Stimulated activated CD4-positive, alpha-beta T cell treated with anti-CD3 and anti-CD28 coated beads, TNF-alpha, amount 100 ng/mL, for 4 hours (primary cell): ENCODE measurements at places on chromosomes 4 and X.
A peak's percentile ranks its signal among the peaks of the same experiment; 100 is the strongest.

DNA sequence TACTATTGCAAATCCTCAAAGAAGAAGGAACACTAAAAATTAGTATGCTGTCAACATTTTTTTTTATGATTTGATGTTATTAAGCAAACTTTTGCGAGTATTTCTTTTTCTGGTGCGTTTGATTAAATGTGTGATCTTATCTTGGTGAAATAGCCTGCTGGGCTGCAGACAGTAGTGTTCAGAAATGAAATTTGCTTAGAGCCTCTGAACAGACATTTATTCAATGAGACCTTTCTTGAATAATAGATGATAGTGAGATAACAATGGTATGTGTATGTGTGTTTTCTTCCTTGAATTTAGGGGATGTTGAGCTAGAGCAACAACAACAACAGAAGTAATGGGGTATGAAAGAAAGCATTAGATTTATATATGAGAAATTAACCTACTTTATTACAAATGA is 12.7 kb downstream of the ADGRL3 start:
- no peak for DNase-seq

DNA sequence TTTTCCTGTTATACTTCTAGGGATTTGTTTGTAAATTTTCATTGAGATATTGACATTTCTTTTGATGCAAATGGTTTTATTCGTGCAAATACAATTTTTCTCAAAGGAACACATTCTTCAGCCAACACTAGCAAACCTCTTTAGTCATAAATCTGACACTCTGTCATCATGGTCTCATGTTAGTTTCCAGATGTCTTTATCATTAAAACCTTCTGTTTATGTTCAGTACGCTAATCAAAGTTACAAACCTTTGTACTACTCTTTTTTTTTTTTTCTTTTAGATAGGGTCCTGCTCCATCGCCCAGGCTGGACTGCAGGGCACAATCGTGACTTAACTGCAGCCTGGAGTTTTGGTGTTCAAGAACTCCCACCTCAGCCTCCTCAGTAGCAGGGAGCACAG is 7.1 kb downstream of the SLC25A31 start:
- no peak for DNase-seq

- DNase-seq = no peak
Measured at GRCh38 chrX:153719701-153720100, 4.5 kb downstream of the BCAP31 start.

DNA sequence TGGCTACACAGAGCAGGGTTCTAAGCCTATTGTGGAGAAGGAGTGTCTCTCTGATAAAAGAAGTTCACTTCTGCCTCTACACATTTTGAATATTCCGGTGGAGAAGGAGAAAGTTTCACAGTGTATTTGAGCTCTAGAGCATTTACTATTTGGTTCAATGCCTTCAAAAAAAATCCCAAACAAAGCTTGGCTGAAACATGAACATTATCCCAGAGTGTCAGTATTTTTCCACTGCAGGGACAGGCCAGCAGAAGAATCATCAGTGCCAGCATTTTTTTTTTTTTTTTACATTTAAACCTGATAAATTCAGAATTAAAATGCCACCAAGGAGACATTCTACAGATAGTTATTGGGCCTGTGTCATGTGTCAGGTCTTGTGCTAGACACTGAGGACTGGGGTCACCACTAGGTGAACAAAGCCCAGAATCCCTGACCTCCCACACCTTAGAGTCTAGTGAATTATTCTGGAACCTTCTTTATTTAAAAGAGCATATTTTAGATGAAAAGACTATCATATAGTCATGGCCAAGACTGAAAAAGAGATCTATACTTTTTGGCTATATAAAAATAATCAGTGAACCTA is 48.0 kb upstream of the NAP1L5 start:
- no peak for DNase-seq

GRCh38 chrX:109199726-109200125 is 282.2 kb downstream of the GUCY2F start:
- no peak for DNase-seq

GRCh38 chr4:95165926-95166524 is 382.7 kb downstream of the UNC5C start:
- no peak for DNase-seq

DNA sequence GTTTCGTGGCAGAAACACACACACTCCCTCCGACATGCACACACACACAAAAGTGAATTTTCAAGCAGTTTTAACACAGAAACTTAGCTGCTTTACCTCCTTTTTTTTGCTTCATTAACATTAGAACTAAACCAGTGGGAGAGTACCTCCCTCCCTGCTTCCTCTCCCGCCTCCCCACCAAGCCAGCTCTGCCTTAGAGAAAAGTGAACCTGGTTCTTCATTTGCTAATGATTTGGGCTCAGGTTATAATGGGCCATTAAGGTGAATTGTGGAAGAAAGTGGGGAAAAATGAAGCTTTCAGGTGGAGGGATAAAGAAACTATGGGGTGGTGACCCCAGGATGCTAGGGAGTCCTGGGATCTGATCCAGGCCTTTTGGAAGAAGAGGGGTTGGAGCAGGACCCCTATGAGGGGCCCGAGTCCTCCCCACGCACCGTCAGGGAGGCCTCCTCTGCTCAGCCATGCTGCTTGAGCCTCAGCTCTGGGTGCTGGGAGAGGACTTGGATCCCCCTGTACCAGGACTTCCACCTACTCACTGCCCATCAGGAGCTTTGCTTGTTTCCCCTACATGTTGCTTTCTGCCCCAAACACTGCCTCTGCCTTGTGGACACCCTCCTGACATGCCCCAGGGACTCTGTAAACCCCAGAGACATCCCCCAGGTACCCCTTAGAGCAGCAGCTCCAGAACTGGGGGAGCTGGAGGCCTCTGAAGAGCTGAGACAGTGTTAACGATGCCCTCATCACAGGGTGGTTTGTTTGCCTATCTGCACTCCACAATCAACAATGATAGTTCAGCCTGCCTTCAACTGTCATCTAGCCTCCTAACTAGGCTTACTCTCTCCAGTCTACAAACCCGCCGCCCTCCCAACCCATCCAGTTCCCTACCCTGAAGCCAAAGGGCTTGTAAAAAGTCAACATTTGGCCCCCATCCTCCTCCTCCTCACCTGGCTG is 6.5 kb upstream of the JADE1 start:
- DNase-seq = no peak

GRCh38 chr4:189143263-189143952 is 797.3 kb upstream of the FRG1 start:
- no peak for DNase-seq

- DNase-seq = no peak
Measured at GRCh38 chr4:11732155-11732554, 303.5 kb upstream of the HS3ST1 start.

- DNase-seq = no peak
Measured at GRCh38 chrX:107076158-107076557, 42.5 kb downstream of the RBM41 start.

DNA sequence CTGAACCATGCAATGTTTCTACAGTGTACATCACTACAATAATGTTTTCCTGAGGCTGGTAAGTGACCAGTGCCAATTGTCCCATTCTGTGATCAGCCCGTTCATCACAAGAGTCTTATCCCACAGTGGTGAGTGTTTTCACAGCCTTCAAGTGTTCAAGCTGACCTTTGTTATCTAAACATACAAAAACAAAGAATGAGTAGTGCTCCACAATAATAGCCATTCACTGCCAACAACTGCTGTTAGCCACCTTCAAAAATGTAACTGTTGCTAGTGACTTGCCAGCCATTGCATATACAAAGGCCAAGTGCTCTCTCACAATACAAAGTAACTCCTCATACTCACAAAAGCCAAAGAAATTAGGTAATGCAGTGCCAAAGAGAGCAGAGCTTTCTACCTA is 1084.1 kb downstream of the FAM133A start:
- DNase-seq = no peak

GRCh38 chr4:150332086-150332485 is 249.9 kb upstream of the MAB21L2 start:
- no peak for DNase-seq

- no peak for DNase-seq
Measured at GRCh38 chr4:139658185-139658584, 7.4 kb upstream of the MGST2 start.

GRCh38 chr4:1075225-1075624 is 38.1 kb downstream of the RNF212 start:
- no peak for DNase-seq

DNA sequence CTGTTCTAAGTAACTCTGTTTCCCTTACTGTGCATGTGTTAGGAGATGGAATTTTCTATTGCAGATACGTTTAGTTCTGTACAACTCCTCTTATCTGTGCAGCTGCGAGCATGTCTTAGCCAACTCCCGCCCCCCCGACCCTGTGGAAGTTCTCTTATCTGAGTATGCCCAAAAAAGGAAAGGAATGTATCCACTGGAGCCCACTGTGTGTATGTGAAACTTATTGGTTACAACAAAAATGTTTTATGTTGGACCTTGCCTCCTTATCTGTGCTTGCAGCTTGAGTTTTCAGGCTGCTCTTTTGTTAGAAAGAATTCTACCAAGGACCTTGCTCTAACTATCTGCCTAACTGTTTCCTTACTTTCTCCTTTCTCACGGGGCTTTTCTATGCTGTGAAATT is 24.2 kb upstream of the DCAF8L2 start:
- no peak for DNase-seq

- DNase-seq = no peak
Measured at GRCh38 chr4:152099981-152100378, 339.2 kb upstream of the GATB start.

GRCh38 chr4:156615066-156615531 is 356.5 kb downstream of the PDGFC start:
- no peak for DNase-seq

DNA sequence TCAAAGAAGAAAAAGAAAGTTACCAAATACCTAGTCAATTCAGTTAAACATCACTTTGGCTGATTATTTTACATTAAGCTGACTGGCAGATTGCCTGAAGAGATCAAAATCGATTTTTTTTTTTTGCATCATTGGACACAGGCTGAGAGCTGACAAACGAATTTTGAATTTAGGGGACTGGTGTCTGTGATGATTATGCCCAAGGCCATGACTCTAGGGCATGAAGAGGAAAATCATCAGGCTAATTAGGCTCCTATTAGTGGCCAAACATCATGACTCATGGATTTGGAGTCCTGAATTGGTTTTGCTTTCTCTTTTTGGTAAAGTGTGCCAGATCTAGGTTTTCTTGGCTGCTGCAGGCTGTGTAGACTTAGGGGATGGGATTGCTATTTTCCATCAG is 829.3 kb upstream of the LCORL start:
- no peak for DNase-seq

DNA sequence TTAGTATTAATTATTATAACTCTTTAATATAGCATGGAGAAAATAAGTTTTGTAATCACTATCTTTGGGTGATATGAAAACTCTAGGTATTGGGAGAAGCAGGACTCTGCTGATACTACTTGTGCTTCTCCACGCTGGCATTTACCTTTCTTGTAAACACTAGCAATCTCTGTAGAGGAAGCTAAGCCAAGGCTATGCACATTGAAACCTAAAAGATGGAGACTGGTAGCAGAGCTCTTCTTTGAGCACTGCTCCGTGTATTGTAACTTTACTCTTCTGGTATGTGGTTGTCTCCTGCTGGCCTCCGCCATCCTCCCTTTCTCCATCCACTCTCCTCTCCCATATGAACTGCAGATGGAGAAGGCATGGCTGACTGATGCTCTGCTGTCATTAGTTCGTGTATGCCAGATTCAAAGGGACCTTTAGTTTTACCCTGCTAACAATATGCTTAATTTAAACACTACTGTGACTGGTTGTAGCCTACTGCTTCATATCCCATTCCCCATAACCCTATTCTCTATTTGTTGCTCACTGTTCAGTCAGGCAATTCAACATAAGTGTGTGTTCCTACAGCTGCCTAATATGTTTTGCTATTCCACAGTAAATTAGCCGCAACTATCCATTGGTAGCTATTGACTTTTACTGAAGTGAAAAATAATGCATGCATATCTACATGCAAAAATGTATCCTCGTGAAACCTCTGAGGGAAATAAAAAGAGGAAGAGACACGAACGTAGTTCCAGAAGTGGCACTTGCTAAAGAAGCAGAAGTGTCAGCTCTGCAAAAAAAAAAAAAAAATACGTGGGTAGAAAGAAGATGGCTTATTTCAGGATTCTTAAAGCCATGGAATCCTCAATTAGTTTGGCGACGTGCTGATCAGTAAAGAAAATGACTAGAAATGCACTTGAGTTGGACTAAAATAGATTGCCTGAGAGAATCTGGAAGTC is 55.6 kb upstream of the CCSER1 start:
- DNase-seq = no peak

GRCh38 chr4:105276361-105277104 is 129.9 kb downstream of the TET2 start:
- DNase-seq = no peak

DNA sequence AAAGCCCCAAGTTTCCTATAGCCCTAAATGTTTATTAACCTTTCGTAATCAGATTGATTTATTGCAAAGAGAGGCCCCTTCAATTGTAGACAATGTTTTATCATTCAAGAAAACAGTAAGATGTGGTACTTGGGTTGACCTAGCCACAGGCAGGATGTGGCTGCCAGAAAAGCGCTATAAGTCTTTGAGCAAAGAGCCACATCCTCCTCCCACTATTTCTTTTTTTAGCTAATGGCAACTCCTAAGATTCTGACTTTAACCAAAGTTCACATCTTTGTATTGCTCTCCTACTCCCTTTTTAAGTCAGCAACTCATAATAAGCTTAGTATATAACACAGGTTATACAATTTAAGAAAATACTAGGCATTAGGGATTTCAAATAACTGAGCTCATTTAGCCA is 70.7 kb upstream of the PPP3CA start:
- DNase-seq = peak; percentile 6

GRCh38 chrX:126489116-126489695 is 63.4 kb downstream of the DCAF12L1 start:
- DNase-seq = no peak

DNA sequence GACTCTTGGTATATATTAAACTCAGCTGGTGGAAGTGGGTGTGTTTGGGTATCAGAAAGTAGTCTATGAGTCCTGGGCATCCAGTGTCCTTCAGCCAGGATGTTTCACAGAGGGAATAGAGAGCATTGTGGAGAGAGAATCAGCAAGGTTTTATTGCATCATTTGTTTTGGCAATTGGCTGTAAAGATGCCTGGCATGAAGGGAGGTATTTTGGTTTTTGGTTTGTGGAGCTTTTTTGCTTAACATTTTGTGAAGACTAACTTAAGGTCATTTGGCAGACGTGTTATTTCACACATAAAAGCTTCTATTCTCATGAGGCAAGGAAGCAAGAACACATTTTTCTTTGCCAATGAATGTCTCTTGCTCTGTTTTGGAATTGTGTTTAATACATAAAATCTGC is 71.1 kb downstream of the DCLK2 start:
- DNase-seq = no peak

DNA sequence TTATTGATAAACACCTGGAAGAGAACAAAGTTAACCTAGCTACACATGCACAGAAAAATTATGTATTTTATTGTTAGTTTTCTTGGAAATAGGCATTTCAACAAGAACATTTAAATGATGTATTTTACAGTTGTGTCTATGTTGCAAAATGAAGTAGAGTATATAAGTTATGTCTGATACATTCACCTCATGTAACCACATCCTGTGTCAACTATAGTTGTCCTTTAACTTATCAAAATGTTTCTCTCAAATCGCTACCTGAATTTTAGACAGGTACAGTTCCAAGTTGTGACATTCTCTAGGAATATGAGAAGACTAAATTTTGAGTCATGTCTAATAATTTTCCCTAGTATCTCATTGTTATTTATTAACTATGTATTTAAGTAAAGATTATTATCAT is 27.2 kb upstream of the TNIP3 start:
- no peak for DNase-seq
